ENCODE measurements at places on chromosomes 11 and 22. TPM values are rescaled to one million over a fixed set of nuclear protein-coding genes. Genes with fewer than 3 reads are reported as not detected.

GAB4 gene
- total RNA-seq, result not detected

SPDYC gene
- total RNA-seq, result not detected

MS4A6A gene
- total RNA-seq, result not detected

ELFN2 gene
- total RNA-seq, result 0.13 TPM

RFPL3 gene
- not detected for total RNA-seq

MMP12 gene
- total RNA-seq, result 0.26 TPM

SLC17A6 gene
- total RNA-seq, result not detected

TEAD1 gene
- total RNA-seq, result 145 TPM

OR8B2 gene
- not detected for total RNA-seq

KRTAP5-9 gene
- total RNA-seq, result not detected

CAPN5 gene
- 8.6 TPM for total RNA-seq

ACTN3 gene
- total RNA-seq, result under 0.01 TPM

Measured in articular chondrocyte of knee joint (primary cell).